ENCODE measurements at places on chromosomes 5 and 9. TPM values are rescaled to one million over a fixed set of nuclear protein-coding genes. Genes with fewer than 3 reads are reported as not detected.

Gene SKP1
- total RNA-seq: 40.7 TPM

Gene DTWD2
- total RNA-seq: 7.3 TPM

Gene FCN2
- total RNA-seq: not detected

- DNase-seq: no peak
Observed at GRCh38 chr5:139113892-139114291, 84.3 kb downstream of the SIL1 start.

- no peak for DNase-seq
Observed at GRCh38 chr5:157511651-157512644, 51.9 kb downstream of the NIPAL4 start.

- DNase-seq: no peak
Observed at GRCh38 chr5:88785746-88786565, 97.0 kb downstream of the MEF2C start.

DNA sequence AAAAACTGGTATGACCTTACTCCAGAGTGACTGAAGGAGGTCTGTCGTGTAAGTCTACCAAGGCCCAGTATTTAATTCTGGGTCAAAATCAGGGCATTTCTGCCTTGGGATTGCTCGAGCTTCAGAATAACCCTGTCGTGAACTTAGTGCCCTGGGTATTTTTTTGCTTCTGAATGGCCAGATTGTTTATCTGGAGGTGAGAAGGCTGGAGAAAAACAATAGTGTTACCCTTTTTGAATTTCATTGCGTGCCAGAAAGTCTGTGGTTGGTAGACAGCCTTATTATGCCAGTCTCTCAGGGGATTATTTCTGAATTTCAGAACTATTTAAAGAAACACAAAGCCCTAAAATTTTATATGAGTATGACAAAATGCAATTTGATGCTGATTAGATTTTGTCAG, 323.4 kb downstream of the CSNK1G3 start:
- DNase-seq: no peak

DNA sequence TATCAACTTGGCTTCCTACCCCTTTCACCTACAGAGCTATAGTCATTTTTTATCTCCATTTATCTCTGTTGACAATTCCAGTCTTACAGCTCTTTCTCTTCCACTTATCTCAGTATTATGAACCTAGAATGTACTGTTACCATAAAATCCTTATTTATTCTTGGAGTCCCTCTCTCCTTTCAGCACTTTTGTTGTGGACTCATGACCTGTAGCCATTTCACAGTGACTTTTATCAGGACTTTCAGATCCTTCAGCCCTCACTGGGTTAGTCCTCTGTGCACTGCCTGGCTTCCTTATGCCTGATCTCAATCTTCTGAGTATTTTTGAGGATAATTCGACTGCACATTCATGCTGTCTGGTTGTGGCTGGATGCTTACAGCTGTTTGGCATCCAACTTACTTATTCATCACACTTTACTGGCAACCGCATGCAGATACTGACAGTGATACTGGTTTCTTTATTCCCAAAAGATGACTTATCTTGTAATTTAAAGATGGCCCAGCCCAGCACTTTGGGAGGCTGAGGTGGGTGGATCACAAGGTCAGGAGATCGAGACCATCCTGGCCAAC, 293.3 kb downstream of the MAN2A1 start:
- DNase-seq: no peak

GRCh38 chr5:173045474-173045873, 10.7 kb upstream of the CREBRF start:
- DNase-seq: no peak

GRCh38 chr9:137242269-137243203, 1.4 kb downstream of the TUBB4B start:
- DNase-seq: no peak

DNA sequence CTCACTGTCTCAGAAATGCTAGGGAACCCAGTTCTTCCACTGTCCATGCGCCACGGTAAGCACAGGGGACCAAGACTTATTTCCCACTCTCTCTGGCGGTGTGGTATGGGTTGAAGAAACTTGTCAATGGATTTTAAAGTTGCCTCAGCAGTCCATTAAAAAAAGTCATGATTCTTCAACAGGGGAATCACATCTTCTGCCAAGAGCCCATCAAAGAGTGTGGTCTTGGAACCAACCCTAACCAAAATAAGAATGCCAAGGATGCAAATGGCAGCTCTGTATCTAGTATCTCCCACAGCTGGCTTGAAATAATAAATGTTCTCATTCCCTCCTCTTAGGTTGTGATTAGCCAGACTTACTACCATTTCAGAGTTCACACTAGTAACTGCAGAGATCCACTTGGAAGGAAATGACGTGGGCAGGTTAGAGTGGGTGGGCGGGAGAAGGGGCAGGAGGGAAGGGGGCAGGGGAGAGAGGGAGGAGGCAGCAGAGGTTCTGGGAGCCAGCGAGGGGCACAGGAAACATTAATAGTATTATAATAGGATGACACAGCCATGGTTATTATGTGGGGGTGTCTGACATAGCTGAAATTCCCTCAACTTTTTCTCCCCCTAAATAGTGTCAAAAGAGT, 17.6 kb downstream of the PTCH1 start:
- no peak for DNase-seq

- no peak for DNase-seq
Observed at GRCh38 chr5:134146651-134147518, 29.9 kb downstream of the SKP1 start.

DNA sequence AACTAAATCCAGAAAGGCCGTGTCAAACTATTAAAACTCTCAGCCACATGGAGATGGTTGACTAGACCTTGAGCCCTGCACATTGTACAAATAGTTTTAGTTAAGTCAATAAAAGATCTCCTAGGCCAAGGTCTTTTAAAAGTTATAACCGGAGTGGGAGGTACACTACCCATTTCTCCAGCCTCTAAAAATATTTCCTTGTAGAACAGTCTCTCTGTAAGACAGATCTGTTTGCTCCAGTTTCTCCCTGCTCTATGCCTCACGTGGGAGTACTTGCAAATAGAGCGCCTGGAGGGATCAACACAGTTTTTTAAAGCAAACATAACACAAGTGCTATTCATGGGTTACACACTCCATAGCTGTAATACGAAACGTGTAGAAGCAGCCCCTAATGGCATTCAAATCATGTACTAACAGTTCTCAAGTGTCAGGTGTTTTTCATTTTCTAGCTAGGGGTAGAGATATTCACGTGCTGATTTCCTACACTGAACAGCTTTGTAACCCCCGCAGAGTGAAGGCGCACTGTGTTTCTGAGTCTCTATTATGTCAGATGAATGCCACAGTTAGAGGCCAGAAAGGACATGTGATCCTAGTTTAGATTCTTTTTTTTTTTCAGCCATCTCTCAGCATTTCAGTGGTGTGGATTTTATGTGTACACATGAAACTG, 703.4 kb upstream of the GRAMD2B start:
- DNase-seq: no peak

- no peak for DNase-seq
Observed at GRCh38 chr5:117095346-117096332, 521.0 kb upstream of the SEMA6A start.

DNA sequence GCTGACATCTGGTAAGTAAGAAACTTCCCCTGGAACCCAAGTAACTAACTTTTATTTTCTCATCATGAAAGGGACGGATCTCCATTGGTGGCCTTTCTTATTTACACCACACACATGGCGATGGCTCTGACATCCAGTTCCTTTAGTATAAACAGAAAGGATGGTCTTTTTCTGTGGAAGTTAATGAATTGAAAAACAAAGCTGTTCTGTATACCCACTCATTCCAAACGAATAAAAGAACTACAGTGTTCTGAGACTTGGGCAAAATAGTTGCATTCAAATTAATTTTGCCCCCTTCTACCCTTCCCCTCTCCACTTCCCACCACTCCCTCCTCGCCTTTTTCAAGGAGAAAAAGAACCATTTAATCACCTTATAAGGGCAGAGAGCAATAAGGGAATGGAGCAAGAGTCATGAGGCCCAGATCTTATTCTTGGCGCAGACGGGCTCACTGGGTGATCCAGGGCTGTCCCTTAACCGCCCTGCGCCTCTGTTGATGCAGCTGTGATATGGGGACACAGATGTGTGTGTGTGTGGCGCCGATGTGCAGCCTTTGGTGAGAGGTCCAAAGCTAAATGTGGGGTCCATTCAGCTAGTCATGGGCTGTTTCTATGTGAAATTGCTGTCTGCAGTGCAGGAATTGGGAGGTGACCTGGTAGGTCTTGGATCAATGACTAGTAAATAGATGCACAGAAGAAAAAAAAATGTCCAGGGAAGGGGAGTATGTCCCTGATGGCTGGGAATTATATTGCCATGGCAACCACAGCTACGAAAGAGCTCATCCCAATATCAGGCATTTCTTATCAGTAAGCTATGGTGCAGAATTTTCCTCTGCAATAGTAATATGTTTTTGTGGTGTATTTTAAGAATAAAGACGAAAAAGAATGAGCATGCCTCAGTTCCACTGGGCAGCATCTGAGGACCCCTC, 141.5 kb upstream of the ERCC6L2 start:
- no peak for DNase-seq

DNA sequence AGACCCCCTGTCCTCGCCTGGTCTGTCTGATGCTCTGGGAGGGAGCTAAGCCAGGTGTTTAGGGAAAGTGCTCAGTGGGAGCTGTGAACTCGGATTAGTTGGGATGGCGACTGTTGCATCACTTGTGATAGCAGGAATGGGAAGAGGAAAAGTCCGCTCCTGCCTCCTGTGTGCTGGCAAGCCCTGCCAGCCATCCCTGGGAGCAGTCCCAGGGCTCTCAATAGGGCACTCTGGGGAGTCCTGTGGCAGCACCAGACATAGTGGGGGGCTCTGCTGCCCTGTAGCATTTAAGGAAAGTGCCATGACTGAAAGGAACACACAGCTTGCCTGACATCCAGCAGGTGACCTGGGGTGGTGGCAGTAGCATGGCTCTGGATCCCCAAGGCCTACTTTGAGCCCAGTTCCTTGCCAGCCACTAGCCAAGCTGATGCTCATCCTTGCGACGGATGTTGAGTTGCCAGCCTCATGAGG, 81.5 kb downstream of the AMBP start:
- no peak for DNase-seq

GRCh38 chr9:72551306-72551705, 29.9 kb downstream of the TMC1 start:
- DNase-seq: no peak

All from hematopoietic multipotent progenitor cell (in vitro differentiated cells).